T-helper 1 cell (primary cell): ENCODE measurements at places on chromosomes 3 and 15.

- DNase-seq, result no peak
These were observed 20.3 kb downstream of the PPCDC start for GRCh38 chr15:75043509-75044257.

GRCh38 chr15:65833501-65834205 is 35.6 kb upstream of the RAB11A start:
- DNase-seq, result no peak

GRCh38 chr3:108488631-108489030 is 21.8 kb downstream of the MYH15 start:
- DNase-seq, result no peak

DNA sequence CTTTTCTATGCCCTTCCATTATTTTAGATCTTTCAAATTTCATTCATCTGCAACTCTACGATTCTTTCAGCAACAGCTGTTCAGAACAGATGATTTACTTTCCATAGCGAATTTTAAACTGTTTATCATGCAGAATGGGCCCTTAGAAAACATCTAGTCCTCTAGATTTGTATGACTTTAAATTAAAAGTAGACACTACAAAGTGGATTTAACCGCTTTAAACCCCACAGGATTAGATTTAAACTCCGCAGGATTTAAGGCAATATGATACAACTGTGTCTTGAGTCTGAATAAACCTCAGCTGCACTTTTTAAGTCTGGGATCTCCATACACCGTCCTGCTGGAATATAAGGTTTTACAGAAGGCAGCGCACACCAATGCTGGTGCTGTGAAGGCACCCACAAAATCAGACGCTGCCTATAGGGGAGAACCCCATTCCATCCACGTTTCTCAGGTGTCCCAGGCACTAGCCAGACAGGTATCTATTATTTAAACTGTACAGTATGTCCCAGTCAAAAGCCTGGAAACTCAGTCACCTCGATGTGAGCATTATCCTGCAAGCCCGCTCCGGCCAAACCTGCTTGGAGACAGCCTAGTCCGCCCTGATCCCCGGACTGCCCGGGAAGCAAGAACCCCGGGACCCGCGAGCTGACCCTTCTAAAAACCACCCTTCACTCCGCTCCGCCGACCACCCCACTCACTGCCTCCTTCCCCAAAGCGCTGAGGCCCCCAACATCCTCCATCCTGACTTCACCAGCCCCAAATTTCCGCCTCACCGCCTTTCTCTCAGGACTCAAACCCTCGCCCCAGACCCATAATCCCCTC is 768 bp downstream of the ANO10 start:
- DNase-seq, result no peak

DNA sequence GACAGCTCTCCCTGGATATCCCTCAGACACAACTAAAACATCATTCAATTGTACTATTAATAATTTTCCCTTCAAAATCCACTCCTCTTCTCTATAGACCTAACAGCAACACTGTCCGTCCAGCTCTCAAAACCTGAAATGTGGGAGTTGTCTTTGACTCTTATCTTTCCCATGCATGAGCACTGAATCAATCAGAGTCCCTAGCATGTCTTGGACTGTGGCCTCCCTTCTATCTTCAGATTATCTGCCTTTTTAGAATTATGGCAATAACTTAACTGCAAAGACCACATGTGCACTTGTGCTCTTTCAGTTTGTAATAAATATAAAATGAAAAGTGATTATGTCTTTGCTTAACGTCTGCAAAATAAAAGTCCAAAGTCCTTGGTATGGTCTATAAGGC is 107.0 kb downstream of the UBE3A start:
- no peak for DNase-seq

GRCh38 chr15:55846116-55846707 is 103.3 kb upstream of the PRTG start:
- DNase-seq, result peak; percentile 34

DNA sequence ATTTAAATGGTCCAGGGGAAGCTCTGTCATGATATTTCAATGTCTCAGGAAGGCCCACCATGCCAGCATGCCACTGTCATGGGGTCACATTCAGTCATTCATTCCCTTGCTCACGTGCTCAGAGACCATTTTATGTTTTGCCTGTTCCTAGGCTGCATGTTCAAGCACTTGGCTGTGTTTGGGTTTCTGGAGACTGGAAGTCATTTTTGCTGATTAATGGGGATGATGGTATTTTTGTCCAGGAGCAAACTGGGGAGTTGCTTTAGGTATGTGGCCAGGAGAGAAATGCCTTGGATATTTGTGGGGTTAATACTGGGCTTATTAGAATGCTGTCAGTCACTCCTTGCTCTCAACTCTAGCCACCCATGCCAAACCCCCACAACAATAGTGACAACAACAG is 303.5 kb downstream of the PTPRG start:
- no peak for DNase-seq

DNA sequence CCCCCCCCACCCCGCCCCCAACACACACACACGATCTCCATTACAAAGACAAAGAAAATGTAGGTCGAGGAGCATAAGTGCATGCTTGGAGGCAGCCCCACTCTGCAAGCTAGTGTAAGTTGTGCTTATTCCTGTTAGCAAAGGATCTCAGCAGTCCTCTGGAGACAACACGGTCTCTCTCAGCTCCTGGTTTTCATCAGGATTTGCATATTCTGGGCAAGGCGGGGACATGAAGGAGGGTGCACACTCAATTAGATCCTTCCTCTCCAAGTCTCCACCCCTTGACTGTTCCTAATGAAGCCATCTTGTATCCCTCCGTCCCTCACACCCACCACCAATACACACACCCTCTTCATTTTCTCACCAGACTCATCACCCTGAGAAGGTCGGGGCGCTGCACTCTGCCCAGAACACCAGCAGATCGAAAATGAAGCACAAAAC is 63.8 kb downstream of the MRPL46 start:
- DNase-seq, result no peak

- DNase-seq, result no peak
These were observed 427.5 kb upstream of the ALCAM start for GRCh38 chr3:104939196-104939595.

DNA sequence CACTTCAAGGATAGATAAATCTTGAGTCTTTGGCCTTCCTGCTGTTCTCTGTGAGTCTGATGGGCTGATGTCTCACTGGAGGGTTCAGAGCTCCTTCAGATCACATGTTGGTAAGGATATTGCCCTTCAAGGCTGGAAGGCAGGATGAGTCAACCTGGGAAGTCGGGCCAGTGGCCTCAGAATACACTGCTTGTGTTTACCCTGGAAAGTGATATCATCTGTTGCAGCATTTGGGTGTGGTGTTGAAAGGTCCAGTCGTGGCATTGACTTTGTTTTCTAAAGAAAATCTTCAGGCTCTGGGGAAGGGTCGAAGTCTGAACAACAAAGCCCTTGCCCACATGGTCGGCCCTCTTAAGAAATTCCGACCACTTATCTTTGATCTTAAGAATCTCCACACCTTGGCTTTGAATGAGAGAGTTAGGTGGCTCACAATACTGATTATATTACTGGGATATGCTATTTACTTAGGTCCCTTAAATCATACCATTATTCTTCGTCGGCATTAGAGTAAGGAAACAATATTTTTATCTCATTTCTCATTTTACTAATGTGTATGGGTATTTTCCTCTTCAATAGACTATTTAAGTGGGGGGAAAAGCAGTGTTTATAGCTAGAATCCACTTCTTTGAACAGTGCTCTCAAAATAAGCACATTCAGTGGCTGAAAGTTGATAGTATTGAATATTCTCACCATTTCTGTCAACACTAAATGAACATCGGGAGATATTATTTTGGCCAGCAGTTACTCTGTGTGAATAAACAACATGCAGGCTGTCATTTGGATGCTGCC is 303.9 kb upstream of the RASGRP1 start:
- DNase-seq, result no peak

GRCh38 chr15:80918196-80918783 is 71.3 kb downstream of the MESD start:
- DNase-seq, result no peak

GRCh38 chr3:64533617-64534317 is 154.0 kb downstream of the ADAMTS9 start:
- peak; percentile 41 for DNase-seq

- no peak for DNase-seq
These were observed 389 bp downstream of the APEH start for GRCh38 chr3:49674497-49674983.

DNA sequence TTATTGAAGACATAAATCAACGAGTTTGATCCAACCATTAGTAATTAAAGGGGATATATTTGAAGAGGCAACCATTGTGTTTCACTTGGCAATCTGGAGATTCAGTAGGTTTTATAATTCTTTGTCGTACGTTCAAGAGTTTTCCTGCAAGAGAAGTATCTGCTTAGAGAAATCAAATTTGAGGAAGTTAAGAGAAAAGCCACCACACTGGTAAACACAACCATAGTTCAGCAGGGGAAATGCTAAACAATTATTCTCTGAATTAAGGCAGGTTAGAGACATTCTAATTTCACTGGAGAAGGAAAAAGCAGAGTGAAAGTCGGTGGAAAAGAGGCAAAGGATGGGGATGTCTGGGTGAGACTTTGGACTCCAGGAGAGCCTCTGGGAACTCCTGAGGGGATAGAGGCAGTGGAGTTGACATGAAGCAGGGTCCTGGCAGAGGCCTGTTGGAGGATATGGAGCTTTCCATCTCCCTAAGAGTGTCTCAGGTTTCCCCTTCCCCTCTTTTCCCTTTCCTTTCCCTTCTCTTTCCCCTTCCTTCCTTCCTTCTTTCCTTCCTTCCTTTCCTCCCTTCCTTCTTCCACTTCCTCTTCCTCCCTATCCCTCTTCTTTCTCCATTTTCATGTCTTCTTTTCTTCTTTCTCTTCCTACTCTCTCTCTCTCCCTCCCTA is 26.5 kb downstream of the SPINK8 start:
- no peak for DNase-seq

DNA sequence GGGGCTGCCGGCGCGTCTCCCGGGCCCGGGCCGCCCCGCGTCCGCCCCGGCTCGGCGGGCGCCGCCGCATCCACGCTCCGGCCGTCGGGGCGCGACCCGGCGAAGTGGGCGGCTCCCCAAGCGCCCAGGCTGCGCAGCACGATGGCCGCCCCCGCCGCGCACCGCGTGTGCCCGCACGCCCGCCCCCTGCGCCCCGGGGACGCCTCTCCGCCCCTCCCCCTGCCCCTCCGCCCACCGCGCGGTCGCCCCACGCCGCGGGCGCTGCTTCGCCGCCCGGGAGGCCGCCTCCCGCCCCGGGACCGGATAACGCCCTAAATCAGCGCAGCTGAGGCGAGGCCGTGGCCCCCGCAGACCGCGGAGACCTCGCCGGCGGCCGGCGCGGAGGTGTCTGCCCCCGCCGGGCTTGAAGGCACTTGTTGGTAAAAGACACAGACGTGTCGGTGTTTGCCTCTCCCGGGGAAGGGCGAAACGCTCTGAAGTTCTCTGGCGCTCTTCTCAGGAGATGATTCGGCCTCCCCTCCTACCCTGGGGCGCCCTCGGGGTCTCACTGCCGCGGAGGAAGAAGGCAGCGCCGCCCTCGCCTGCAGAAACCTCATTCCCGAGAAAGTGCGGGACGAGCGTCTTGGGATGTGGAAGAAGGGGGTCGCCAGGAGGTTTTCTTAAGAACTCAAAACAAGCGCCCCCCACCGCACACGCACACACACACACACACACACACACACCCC is at the start of gene BNC1:
BNC1 (minus strand) TSS at position 106 of the 725 bp plus-strand sequence; CDS start at position 70, 36 bp downstream.
- no peak for DNase-seq

DNA sequence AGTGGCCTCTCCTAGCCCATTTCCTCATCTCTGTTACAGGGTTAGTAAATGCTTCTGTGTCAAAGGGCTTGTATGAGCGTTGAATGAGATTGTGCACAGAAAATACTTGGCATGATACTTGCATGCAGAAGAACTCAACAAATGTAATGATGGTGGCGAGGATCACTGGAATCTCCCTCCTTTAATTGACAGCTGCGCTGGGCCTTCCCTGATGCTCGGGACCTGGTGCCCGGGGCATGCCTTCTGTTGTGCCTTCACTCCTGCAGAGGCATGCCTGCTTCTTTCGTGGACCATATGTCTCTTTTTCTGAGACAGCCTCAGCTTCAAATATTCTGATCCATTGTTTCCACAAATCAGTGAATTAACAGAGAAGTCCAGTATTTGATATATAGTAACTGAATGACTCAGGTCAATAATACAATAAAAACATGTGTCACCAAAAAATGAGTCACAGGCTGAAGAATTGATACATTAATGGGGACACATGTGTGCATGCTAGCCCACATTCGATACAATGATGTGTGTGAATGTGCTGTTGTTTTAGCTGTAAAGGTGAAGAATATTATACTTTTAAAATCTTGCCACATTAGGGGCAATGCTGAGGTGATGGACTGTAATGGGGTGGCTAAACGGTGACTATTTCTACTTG is 243.3 kb upstream of the TBL1XR1 start:
- no peak for DNase-seq

DNA sequence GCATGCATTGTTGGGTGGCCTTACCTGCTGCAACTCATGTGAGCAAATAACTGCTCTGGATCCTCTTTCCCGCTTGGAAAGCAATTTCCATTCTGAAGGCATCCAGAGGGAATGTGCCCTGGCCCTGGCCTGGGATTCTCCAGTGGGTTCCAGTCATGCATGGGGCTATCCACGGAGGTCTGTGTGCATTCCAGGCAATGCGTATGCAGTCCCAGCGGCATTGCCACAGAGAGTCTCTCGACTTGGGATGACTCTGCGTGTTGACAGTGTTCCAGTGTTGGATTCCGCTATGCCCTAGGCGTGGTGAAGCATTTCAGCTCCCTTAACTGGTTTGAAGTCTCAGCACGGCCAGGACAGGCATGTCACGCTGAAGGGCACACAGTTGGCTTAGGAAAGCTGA is 113.9 kb downstream of the SNRPN start:
- no peak for DNase-seq
